Fibroblast of skin of right quadriceps (primary cell): ENCODE measurements at places on chromosomes 7 and 10.

GRCh38 chr7:6157685-6158423 is 114.6 kb downstream of the CYTH3 start:
- DNase-seq = no peak

DNA sequence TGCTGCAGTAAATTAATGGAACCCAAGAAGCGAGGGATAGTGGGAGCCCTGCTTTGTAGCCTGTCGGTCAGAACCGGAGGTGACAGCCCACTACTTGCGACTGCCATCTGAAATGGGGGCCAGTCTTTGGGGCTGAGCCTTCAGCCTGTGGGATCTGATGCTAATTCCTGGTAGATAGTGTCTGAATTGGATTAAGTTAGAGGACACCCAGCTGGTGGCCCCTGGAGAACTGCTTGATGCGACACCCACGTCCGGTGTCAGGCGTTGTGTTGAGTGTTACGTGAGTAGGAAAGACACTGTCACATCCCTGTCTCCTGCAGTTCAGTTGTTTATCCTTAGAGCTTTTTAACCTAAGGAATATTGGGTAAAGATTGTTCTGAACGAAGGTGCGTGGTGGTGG is 5.0 kb downstream of the EIF3B start:
- DNase-seq = no peak

GRCh38 chr7:81300753-81301152 is 381.9 kb upstream of the SEMA3C start:
- DNase-seq = peak; percentile 8

- no peak for DNase-seq
Observed at GRCh38 chr10:86733260-86733671, 23.2 kb upstream of the BMPR1A start.

DNA sequence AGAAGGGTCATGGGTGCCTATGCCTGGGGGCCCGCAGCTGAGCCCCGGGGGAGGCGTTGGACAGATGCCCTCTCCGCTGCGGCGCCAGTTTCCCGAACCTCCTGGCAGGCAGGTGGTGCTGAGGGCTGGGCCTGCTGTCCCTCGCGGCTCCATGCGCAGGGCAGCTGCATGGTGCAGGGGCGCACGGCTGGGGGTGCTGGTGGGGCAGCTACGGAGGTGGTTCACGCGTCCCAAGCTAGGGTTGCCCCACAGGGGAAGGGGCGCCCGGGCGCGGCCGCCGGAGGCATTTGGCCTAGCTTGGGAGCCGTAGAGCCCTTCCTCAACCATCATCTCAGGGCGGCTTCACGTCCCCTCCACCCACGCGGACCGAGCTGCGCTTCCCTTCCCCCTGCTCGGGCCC is 146.0 kb downstream of the CCDC201 start:
- DNase-seq = no peak

- no peak for DNase-seq
Observed at GRCh38 chr10:28878236-28878970, 201.1 kb downstream of the BAMBI start.

DNA sequence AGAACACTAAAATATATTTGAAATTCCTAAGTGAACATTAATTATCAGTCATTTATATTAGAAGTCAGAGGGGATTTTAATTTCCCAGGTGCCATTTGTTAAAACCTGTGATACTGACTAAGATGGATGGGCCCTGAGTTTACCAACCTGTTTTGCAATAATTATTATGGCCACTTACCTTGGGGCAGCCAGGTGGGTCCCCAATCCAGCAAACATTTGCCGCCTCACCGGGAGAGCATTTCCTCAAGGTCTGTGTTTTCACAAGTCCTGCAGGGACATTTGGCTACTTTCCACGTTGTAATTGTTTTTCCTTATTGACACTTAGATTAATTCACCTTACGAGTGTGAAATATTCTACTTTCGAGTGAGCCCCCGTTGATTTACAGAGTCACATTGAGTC is 251.2 kb upstream of the PPP2R2D start:
- DNase-seq = no peak

DNA sequence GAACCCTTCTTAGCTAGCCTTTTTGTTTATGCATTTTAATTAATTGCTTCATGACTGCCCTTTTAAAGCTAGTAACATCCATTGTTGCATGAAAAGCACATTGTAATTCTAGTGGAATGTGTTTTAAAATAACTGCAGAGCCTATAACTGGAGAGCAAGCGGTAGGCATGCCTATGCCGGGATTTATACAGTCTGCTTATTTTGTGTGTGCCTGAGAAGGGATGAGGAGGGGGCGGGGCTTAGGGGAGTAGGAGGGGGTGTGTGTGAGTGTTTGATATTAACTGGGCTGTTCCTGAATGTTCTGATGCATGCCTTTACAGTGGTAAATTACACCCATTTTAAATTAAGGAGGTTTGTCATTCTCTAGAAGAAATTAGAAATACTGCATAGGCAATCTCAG is 208.1 kb downstream of the TCF7L2 start:
- peak; percentile 44 for DNase-seq
